ENCODE measurements at places on chromosomes 1 and 21.

DNA sequence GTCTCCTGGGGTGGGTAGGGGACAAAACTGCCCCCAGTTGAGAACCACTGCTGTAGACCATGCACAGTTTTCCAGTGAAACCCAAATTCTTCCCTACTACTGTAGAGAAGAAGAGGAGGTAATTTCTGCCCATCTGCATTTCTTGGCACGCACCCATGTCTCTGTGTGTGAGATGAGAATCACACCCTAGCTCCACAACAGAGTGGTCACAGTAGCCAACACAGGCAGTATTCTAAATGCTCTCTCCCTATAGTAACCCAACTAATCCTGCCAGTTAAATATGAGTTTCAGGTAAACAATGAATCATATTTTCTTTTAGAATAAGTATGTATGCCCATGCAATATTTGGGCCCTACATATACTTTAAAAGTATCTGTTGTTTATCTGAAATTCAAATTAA is 1.2 kb upstream of the CAPN2 start:
- no peak for DNase-seq

DNA sequence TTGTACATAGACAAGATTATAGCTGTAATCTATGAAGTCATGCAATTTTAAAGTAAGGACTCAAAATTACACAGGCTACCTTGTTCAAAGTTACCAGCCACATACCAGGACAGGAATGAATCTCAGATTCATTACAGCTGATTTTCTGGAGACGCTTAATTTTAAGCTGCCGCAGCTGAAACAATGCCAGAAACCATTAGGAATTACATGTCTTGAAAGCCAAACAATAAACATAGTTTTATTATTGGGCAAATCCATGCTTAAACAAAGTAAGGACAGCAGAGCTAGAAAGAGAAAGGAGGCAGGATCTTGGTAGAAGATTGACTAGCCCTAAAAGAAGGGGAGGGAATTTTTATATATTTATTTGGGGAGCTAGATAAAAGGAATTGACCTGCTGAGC is 19.2 kb upstream of the CD1D start:
- no peak for DNase-seq

DNA sequence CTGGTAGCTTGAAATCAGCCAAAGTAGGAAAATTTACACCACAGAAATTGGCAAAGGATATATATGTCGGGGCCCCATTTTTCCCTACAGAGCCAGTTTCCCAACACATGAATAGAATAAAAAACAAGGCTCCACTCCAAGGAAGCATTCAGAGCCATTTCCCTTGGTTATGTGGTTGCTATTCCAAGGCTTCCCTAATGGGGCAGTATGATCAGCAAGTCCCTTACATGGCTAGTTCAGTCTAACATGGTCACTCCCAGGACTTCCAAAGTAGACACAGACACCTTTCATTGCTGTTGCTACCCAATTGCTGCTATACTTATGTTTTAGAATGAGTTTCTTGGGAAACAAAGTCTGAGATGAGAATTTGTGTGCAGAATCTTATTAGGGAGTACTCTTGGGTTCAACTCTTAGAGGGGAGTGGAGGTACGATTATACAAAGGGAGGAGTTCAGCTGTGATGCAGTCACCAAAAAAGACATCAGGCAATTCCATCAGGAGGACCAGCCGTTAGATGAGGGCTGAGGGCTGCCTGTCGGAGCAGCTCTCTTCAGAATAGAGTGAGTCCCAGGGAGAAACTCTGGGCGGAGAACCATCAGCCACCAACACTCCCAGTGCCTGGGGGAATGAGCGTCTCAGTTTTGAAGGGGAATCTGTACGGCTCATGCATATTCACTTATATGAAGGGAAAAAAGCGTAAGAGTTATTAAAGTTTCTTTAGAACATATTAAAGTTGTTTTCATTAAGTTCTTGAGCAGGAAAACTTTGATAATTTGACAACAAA is 92.9 kb downstream of the C21orf91 start:
- no peak for DNase-seq

- no peak for DNase-seq
Measured at GRCh38 chr1:180042988-180043622, 88.5 kb downstream of the CEP350 start.

DNA sequence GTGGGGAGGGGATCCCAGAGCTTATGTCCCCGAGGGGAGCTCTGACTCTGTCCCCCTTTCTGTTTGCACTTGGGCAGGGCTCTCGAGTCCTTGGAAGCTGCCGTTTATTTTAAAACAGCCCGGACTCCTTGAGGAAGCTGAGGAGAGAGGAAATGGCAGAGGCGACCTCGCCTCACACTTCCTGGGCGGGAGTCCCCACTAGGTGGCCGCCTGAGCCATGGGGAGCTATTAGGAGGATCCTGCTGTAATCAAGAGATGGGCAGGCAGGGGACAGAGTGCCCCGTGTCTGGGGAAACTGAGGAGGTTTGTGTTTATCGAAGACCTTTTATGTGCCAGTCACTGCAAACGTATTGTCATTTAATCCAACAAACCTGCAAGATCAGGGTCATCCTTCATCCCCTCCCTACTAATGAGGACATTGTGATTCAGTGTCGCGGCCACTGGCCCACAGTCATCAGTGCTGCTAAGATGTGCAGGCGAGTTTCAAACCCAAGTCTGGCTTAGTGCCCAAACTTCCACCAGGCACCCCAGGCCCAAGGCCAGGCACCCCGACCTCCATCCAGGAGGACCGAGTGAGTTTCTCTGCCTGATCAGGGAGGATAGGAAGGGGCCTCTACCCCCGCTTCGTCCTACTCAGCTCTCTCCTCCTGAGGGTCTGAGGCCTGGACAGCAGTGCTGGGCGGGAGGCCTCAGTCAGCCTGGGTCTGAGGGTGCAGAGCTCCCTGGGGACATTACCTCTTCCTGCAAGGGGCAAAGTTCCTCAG is 316.9 kb upstream of the VAMP3 start:
- DNase-seq, result no peak

GRCh38 chr1:109040627-109040988 is 1.3 kb downstream of the WDR47 start:
- DNase-seq, result no peak

DNA sequence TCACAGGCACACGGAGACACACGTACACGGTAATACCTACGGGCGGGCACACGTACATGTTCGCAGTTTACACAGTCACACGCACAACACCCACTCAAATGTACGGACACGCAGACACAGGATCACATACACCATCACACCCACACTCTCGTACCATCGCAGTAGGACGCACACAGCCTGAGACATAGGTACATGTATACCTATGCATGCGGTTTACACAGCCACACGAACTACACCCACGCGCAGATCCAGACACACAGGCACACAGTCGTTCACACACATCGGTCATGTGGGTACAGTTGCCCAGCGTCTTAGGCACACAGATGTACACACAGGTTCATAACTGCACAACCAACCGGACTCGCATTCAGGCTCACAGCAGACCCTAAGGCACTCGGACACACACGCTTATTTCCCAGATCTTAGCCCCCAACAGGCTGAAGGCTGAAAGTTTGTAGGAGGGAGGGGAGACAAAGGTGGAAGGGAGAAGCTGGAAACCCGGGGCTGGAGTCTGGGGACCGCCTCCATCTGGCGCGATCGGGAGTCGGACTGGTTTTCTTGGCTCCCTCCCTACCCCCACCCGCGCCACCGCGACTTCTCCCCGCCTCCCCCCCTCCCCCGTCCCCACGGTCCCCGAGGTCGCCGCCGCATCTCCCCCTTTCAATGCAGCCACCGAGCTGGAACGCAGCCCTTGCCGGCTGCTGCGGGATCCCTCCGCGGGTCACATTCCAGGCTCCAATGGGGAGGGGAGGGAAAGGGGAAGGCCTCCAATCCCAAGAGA is 51.9 kb upstream of the SYNC start:
- peak; percentile 43 for DNase-seq

GRCh38 chr1:35929730-35930592 is 944 bp upstream of the AGO3 start:
- DNase-seq, result peak; percentile 68

DNA sequence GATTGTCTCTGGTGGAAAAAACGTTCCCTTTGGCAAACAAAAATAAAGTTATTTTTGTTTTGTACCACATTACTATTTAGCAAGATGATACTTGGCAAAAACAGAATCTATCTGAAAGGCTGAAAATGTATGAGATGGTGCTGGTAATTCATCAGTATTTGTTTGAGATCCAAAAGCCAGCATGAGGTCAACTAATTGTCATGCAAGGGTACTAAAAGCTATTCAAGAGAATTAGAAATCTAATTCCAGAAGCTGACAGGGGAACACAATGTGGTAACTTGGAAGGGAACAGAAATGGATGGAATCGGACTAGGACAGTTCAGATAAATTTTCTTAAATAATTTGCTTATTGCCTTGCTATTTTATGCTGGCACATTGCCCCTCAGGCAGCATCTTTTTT is 263.8 kb downstream of the KCNT2 start:
- no peak for DNase-seq

All from NCI-H1105 treated with DMSO at 0.1 percent for 48 hours (cell line).